Aorta (tissue), 5 donors: ENCODE measurements at places on chromosomes 5 and 9. TPM values are rescaled to one million over a fixed set of nuclear protein-coding genes. Genes with fewer than 3 reads are reported as not detected.

- no peak for DNase-seq
Observed at GRCh38 chr5:88930335-88930734, 47.4 kb upstream of the MEF2C start.

The HTR4 gene
- polyA plus RNA-seq: 2.3 TPM

The SPINK6 gene
- polyA plus RNA-seq: not detected

GRCh38 chr5:158679221-158679641 lies 420.5 kb downstream of the EBF1 start:
- DNase-seq: no peak

DNA sequence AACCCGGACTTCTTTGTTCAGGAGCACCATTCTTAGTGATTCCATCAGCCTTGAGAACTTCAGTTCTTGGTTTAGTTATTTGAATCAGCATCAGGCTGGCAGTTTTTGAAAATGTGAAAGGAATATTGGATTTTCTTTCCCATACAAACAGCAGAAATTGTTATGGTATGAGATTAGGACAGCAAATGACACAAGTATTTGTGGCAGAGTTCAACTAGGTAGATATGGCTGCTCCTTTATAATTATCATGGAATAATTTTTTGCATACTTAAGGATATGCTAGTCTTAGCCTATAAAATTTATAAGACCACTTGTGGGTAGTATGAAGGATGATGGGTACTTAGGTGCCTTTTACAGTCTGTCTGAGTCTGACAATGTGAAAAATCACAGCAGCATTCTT lies 25.5 kb downstream of the ERAP2 start:
- no peak for DNase-seq

GRCh38 chr9:72289401-72289800 lies 75.6 kb downstream of the ZFAND5 start:
- no peak for DNase-seq

GRCh38 chr9:133515615-133516255 lies 9.0 kb downstream of the MYMK start:
- no peak for DNase-seq

DNA sequence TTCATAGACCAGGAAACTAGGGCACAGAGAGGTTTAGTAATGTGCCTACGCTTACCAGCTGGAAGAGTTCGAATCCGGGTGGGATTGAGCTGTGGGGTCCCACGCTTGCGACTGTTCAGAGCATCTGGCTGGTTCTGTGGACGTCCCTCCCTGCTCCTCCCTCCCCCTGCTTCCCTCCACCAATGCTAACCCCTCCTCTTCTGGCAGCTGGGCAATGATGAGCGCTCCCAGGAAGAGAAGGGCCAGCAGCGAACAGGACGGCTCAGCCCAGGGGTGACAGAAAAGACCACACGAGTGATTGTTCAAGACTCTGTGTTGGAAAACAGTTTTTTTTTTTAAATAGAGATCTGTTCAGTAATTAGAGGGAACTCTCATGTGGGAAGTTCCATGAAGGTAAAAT lies 6.9 kb downstream of the FAM163B start:
- DNase-seq: no peak

The SLC46A2 gene
- not detected for polyA plus RNA-seq

- no peak for DNase-seq
Observed at GRCh38 chr9:76803762-76804161, 39.5 kb downstream of the PCA3 start.

DNA sequence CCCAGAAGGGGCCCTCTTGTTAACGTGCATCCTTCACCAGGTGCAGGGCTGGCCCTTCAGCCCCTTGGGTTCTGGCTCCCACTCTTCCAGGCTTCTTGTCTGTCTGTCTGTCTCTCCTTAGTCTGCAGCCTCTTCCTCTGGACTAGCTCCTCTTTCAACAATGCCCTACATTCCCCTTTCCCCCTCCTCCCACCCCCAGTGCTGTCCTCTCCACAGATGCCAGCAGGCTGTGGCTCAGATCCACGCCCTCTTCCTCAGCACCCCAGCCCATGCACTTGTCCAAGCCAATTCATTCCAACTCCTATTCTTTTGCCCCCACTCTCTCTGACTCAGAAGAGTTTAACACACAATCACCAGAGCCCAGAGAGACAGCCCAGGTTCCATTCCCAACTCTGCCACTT lies 45.2 kb upstream of the ALDH1B1 start:
- DNase-seq: no peak
